ENCODE measurements at places on chromosomes 5 and 9.

DNA sequence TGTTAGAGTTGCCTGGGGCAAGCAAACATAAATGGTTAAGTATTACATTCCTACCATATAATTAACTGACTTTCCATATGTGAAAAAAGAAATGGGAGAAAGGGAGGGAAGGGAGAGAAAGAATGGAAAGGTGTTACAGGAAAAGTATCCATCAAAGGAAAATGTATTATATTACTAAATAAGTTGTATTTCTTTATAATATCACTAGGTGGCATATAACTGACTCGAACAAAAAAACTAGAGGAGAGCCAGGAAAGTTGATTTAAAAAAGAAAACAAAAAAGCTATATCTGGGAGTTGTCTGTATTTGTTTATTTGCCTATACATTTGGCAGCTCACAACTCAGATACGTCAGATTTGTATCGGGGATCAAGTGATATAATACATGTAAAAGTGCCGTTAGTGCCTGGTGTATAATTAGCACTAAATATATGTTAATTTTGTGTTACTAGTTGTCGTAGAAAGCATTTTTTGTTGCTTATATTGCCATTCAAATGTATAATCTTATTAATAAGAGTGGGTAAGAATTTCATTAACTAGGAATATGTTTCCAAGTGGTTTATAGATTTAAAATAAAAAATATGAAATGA is 59.6 kb upstream of the ADAMTS19 start:
- no peaks in the 10 kb centered on the region for H3K27me3 ChIP-seq
- H3K4me3 ChIP-seq = no peak overlapping the region
- no peaks in the 10 kb centered on the region for H3K4me1 ChIP-seq

DNA sequence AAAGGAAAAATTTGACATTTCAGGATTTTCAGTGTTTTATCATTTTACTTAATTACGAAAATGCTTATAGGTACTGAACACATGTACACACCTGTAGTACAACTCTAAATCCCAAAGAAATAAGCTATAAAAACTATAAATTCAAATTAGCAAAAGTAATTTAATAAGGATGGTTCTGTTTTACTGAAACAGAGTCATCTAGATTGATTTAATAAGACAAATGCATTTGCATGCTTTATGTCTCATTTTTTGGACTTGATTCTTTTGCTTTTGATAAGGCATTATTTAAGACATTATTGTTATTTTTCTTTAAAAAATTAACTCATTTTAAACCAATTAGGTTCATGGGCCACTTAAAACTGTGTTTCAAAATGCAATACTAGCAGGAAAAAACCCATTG is 201.2 kb downstream of the PIK3R1 start:
- H3K4me3 ChIP-seq = no peak overlapping the region
- peaks cover 10% of the 10 kb centered on the region for H3K4me1 ChIP-seq
- no peak for DNase-seq

- no peaks in the 10 kb centered on the region for H3K36me3 ChIP-seq
- H3K27me3 ChIP-seq = no peaks in the 10 kb centered on the region
- DNase-seq = no peak
- no peak overlapping the region for H3K27ac ChIP-seq
Observed at GRCh38 chr9:17775656-17776055, 196.8 kb downstream of the SH3GL2 start.

DNA sequence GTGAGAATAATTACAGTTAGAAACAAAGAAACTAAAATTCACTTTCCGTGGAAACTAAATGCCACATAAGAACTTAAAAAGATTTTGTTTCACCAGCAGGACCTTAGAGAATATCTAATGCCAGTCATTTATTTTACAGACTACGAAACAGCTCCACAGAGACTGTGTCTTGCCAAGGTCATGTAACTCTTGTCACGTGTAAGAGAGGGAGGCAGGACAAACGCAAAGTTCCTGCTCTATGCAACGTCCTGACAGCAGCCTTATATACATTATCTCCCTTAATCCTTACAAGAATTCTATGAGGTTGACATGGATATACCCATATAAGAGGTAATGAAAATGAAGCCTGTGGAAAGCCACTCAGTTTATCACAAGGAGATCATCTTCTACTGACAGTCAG is 39.4 kb downstream of the CTNNAL1 start:
- H3K4me1 ChIP-seq = peaks cover 8% of the 10 kb centered on the region
- no peaks in the 10 kb centered on the region for H3K27me3 ChIP-seq
- peaks cover 6% of the 10 kb centered on the region for H3K36me3 ChIP-seq
- no peak for DNase-seq
- peak overlapping the region; percentile 66 for H3K27ac ChIP-seq

- no peaks in the 10 kb centered on the region for H3K4me1 ChIP-seq
- H3K36me3 ChIP-seq = no peaks in the 10 kb centered on the region
- no peak overlapping the region for H3K27ac ChIP-seq
- no peak for DNase-seq
- H3K4me3 ChIP-seq = no peak overlapping the region
Observed at GRCh38 chr5:9726931-9727330, 96.8 kb upstream of the TAS2R1 start.

DNA sequence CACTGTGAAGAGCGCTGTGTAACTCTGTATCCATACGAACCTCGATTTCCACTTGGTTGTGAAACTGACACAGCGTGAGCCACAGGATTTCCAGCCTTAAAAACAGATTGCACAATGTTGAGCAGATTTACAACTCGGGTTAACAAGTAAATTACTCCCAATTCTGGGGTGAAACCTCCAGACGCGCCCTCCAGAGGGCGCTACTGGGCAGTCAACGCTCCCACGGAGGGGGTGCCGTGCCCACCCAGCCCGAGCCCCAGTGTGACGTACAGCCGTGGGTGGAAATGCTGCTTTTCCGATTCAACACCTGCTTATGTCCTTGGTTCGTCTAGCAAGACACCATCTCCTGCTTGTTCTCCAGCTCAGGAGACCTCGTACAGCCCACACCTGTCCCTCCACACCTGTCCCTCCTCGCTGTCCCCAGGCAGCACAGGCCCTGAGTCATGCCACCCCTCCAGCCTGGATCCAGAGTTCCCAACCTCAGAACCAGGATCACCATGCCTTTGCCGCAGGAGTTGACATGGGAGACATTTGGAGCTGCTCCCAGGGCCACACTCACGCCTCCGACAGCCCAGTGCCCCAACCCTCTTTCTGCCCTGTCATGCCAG is 34.4 kb upstream of the SLC6A3 start:
- no peak overlapping the region for H3K27ac ChIP-seq
- H3K36me3 ChIP-seq = peaks cover 19% of the 10 kb centered on the region
- DNase-seq = no peak
- no peak overlapping the region for H3K4me3 ChIP-seq

GRCh38 chr9:5895782-5896181 is 5.1 kb downstream of the MLANA start:
- no peak overlapping the region for H3K4me3 ChIP-seq
- no peaks in the 10 kb centered on the region for H3K27me3 ChIP-seq
- H3K27ac ChIP-seq = no peak overlapping the region
- DNase-seq = no peak
- H3K4me1 ChIP-seq = no peaks in the 10 kb centered on the region

Measured in thoracic aorta (tissue), 2 donors.